Activated CD8-positive, alpha-beta memory T cell treated with anti-CD3 and anti-CD28 coated beads for 1 hour (primary cell): ENCODE measurements at places on chromosomes 6 and 20.
A peak's percentile ranks its signal among the peaks of the same experiment; 100 is the strongest.

- no peak for DNase-seq
These were observed 19.0 kb upstream of the TFAP2C start for GRCh38 chr20:56610098-56610497.

- peak; percentile 19 for DNase-seq
These were observed 2.7 kb downstream of the SLC32A1 start for GRCh38 chr20:38726804-38727606.

GRCh38 chr6:8705435-8706020 lies 270.2 kb upstream of the SLC35B3 start:
- DNase-seq = no peak

- peak; percentile 47 for DNase-seq
These were observed 645 bp downstream of the DDX39B start for GRCh38 chr6:31541059-31541657.

DNA sequence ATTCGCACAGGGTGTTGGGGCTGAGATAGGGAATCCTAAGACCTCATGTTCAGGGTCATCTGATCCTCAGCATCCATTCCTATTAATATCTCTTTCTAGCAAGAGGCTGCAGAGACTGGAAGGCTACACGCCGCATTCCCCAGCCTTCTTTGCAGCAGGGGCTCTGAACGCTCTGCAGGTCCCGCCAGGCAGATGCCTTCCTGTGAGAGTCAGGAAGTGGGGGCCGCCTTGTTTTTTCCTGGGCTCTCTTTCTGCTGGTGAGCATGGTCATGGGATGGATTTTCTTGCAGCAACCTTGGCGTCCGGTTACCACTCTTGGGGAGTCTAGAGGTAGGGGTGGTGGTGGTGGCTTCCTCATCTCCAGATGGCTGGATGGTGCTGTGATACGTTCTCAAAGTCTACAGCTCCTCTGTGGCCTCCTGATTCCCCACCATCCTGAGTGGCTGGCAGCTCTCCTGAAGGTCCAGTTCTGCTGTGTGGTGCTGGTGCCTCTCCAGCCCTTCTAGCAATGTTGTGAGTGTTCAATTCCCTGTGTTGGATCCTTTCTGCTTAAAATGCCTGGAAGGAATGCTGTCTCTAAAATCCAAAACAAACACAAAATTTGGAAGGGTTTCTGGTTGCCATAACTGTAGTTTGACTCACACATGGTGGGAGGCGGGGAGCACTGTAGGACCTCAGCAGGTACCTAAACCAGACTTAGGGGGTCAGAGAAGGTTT lies 111.9 kb downstream of the CEBPB start:
- no peak for DNase-seq

DNA sequence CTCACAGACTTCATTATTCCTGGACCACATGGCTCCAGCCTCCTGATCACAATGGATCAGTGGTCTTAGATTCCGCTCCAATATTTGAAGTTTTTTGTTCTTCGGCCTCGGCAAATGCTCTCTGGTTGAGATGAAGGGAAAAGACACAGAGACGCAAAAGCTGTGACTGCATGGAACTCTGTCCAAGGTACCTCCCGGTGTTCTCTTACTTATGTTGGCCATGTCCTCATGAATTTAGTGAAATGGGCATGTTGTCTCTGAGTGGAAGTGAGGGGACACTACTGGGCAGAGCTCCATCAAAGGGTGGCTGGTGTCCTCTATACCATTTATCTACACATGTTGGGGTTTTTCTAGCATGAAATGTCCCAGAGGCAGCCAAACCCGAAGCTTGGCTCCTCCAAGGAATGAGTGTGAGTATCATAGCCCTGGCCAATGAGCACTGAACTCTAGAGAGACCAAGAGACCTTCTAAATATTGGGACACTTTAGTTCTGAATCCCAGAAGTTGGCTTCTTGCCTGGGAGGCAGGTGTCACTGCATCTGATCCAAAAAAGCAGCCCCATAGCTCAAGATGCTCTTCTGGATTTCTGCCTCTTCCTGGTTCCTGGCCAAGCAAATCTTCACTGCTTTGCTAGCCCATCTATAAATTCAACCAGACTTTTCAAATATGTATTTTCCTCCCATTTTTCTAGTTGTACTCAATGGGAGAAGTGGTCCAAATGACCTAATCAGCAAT lies 34.1 kb downstream of the HLA-G start:
- DNase-seq = no peak

DNA sequence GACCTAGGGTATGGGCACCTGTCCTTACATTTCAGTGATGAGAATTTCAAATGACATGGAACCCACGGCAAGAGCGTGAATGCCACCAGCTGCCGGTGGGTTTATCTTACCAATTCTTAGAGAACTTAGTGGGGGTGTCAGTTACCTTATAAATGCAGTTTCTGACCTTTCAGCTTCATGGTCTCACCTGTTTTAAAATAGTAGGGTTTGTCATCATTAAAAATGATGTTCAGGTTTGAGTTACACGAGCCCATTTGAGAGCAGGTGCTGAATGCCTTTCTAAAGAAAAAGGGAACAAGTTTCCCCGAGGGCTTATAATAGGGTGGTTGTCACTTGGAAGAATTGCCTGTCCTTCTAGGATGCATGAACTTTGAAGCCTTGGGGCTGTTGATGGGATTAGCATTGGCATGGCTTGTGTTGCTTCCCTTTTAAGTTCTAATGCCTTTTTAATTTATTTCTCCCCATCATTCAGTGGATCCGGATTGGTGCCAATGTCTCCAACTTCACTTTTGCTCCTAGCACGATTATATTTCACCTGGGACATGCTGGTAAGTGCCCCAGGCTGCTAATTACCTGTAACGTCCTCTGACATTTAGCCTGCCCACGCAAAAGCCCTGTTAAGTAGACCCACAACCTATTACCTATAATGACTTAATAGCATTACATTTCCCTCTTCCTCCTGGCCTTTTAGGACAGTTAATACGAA lies 27.9 kb downstream of the GHRH start:
- DNase-seq = no peak

- DNase-seq = no peak
These were observed 278.1 kb upstream of the SYNCRIP start for GRCh38 chr6:85920782-85921181.

DNA sequence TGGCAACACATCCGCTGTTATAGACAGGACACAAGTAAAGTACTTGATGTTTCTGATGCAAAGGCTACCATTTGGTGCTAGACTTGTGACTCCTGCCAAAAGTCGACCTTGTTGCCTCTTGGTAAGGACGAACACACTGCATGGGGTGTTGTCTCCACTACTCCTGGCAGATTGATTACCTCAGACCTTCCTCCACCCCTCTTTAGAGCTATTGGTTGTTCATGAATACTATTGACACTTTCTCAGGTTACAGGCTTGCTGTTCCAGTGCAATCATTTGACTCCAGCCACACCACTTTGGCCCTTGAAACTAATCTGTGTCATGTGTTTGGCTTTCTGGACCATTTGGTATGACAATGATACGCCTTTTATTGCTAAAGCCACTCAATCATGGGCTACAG lies 62.3 kb downstream of the TRMT11 start:
- DNase-seq = no peak

DNA sequence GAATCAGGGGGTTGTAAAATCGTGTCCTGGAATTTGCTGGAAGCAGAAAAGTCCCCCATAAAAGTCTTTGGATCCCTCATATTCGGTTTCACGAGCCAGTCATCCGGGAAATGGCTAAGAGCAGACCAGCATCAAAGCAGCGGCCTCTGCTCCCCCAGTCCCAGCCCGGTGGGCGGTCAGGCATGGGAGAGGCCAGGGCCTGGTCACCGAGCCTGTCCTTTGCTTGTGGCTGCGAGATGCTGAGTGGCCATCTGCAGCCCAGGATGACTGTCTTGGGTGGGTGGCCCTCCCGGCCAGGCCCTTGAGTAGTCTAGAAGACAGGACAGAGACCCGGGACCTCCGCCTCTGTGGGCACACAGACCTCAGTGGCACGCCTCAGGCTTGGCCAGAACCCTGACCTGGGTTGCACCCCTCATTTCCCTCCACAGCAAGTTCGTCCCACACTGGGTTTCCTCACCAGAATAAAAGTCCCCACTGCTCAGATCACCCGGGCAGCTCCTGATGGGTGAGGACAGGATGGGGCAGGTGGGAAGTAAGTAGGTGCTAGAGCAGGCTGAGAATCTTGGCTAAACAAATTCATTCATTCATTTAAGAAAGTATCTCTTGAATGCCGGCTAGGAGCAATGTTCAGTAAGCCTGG lies 172.1 kb downstream of the BMP7 start:
- DNase-seq = no peak

DNA sequence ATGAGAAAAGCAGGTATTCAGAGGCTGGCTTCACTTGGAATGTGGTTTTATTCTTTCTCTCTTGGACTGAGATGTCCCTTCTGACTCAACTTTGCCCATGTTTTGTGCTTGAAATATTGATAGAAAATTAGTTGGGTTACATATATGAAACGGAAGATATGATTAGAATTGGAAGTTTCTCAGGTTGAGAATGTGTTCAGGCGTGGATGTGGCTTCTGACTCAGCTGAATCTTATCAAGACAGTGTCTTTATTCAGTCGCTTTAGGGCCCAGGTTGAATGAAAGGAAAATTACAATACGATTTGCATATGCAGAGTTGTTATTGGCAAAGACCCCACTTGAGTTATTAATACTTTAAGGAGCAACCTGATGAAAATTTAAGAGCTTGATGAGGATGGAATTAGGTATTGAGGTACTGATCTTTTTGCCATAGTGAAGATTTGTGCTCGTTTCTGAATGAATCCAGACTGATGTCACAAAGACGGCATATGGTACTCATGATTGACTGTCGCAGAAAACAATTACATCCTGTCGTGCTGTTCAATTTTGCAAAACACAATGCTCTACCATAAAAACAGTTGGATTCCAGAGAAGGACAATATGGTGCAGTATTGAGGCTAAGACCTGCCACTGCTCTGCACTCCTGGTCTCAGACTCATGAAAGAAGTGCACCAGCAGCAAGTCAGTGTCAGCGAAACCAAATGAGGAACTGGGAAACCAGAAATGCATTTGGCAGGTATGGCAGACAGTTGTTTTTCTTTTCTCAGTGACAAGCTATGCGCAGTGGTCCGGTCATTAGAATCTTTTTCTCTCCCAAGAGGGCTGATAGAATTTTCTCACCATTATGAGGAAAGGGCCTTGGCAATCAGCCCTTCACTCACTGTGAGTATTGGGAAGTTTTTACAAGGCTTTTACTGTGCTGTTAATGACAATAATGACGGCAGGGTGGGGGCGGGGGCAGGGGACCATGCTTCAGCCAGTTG lies 158.3 kb downstream of the DOK5 start:
- no peak for DNase-seq

DNA sequence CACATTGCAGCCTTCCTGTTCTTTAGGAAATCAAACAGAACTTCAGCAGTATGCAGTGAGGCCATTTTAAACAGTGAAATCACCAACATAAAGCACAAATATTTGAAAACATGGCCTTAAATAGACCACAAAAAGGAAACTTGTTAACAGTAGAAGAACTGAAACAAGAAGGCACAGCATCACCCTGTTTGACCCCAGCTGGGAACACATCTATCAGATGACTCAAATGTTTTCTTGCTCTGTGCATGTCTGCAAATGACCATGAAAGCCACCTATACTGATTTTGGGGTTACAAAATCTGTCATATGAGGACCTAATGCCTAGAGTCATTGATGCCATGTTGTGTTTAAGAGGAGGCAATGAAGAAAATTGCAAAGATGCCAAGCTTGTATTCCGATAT lies 123.8 kb upstream of the ADGRF1 start:
- no peak for DNase-seq

GRCh38 chr20:59074456-59074855 lies 31.9 kb upstream of the PRELID3B start:
- no peak for DNase-seq

DNA sequence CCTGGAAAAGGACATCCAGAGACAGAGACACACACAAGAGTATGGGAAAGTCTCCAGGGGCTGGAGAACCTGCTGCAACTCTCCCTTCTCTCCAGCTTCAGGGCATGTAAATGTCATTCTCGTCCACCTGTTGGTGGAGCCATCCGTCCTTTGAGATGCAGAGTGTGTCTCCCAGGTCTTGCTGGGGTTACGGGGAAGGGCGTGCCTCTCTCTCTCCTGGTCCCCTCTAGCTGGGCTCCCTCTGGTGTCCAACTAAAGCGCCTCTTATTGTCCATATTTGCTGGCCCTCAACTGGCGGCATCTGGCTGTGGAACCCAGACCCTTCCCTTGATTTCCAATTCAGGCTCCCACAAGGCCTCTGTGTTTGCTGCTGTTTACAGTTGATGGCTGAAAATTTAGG lies 244.1 kb downstream of the BMP7 start:
- no peak for DNase-seq

DNA sequence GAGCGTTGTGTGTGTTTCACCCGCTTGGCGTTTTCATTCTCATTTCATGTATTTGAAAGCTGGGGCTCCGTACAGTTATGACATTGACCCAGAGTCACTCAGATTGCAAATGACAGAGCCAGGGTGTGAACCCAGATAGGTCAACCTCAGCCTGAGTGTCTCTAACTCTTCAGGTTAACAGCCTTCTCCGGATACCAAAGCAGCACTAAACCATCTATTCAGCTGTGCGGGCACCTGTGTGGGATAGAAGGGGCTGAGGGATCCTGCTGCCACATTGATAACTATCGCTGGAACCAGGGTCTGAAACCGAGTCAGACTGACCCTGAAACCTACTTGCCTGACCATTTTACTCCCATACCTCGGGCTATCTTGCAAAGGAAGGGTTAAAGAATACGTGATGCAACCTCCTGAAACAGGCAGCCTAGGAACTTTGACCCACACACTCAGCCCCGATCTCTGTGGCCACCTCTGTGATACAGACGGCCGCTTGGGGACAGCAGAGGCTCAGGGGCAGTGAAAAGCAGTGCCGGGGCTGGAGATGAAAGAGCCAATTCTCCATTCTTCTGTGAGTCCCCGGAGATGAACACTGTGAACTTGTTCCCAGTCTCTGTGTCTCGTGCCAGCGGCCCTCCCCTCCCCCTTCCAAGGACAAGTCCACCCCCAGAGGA lies 233.5 kb upstream of the QKI start:
- no peak for DNase-seq

GRCh38 chr6:35202066-35202546 lies 11.7 kb upstream of the SCUBE3 start:
- DNase-seq = no peak

DNA sequence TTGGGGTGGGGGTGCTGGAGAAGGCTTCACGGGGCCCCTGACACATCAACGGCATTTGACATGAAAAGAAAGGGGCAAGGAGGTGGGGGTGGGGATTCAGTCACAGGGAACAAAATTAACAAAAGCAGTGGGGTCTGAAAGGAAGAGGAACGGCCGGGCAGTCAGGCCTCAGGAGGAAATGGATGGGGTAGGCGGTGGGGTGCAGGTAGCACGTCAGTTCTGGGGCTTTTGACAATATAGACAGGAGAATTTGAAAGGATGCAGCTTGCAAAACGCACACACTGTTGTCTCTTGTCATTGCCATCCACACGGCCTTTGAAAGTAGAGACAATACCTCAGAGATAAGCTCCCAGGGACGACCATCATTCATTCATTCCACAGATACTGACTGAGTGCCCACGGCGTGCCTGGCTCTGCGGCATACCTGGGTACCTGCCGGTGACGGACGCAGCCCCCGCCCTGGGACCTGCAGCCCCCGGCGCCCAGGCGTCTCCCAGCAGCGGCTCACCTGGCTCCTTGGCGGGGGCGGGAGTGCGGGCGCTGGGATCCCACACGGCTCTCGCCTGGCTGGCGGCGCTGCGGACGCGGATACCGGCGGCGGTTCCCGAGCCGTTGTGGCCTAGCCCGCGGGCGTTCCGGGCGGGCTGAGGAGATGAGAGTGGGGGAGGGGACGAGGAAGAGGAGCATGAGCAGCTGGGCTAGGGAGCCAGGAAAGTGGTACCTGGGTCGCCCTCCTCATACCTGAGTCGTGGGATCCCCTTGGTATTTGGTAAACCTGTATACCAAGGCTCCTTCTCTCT lies at the start of gene SLC26A8:
SLC26A8 (minus strand) TSS at position 646 of the 800 bp plus-strand sequence. CDS start 4,934 bp downstream, outside the sequence.
- no peak for DNase-seq

GRCh38 chr20:45156713-45157112 lies 18.0 kb upstream of the PI3 start:
- no peak for DNase-seq
